ENCODE measurements at places on chromosomes 7 and 10. TPM values are rescaled to one million over a fixed set of nuclear protein-coding genes. Genes with fewer than 3 reads are reported as not detected.

- ATAC-seq: no peak
These were observed 97.9 kb downstream of the NKX6-2 start for GRCh38 chr10:132687893-132688579.

GRCh38 chr7:127239814-127240213, 12.9 kb downstream of the GRM8 start:
- no peak for ATAC-seq

DNA sequence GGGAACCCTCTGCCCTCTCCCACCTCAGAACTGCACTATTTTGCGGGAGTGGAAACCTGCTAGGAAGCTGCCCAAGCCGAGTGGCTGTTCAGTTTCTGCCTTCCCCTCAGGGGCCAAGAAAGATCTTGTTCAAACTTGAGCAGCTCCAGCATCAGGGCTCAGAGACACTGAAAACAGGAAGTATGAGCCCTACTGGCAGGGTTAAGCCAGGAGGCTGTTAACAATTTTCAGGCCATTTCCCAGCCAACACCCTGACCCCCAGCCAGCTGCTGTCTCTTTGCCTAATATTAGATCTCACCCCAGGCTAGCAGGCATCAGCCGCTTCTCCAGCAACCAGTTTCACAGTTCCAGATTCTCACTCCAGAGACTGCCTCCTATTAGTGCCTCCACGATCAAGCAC, 9.2 kb downstream of the PLAU start:
- ATAC-seq: peak; percentile 93

DNA sequence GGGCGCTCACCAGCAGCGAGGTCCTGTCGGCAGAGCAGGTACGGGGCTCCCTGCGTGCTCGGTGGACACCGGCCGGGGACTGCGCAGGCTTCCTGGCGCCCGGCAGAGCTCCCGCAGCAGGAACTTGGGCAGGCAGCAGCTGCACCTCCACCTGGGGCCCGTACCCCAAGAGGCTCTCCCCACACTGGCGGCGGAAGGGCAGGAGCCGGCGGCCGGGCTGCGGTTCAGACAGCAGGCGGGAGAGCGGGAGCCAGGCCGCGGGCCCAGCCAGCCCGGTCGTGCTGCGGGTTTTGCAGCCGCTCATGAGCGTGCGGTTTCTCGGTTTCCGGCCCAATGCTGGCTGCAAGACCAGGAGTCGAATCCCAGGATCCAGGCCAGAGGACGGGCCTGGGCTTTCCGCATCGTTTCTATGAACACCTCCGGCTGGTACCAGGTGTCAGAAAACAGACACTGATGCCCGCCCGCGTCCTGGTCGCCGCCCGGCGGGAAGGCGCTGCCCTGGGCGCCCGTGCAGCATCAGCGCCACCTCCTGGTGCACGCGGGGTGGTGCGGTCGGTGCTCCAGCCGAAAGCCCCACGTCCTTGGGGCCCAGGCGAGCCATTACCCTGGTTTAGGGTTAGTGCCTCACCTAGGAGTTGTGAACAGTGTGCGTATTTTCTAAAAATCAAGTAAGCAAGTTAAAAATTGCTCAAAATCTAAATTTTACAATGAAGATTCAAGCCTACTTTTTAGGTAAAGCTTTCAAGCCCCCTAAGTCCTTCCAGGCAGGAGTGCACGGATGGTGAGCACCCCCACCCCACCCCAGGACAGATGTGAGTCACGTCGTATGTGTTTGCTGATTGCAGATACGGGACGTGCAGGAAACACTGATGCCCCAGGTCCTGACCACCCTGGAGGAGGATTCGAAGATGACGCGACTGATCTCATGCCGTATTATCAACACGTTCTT, 47.4 kb upstream of the PRKAR1B start:
- peak; percentile 55 for ATAC-seq

GRCh38 chr7:31051598-31052486, at the start of gene ADCYAP1R1:
ADCYAP1R1 (plus strand) TSS chr7:31052308; CDS start chr7:31063265, 10,957 bp downstream.
- peak; percentile 83 for ATAC-seq

The SPDYE2 gene
- total RNA-seq: not detected

- no peak for ATAC-seq
These were observed 208.6 kb downstream of the ADAM12 start for GRCh38 chr10:126179637-126180036.

The ACSM6 gene
- 0.14 TPM for total RNA-seq

The CSTF2T gene
- total RNA-seq: 29.2 TPM

GRCh38 chr7:41656366-41656765, 46.5 kb downstream of the INHBA start:
- no peak for ATAC-seq

The ASZ1 gene
- not detected for total RNA-seq

The MTPN gene
- total RNA-seq: 97.3 TPM

- ATAC-seq: no peak
These were observed 120.3 kb downstream of the VIPR2 start for GRCh38 chr7:159024280-159024951.

The UCN3 gene
- total RNA-seq: not detected

DNA sequence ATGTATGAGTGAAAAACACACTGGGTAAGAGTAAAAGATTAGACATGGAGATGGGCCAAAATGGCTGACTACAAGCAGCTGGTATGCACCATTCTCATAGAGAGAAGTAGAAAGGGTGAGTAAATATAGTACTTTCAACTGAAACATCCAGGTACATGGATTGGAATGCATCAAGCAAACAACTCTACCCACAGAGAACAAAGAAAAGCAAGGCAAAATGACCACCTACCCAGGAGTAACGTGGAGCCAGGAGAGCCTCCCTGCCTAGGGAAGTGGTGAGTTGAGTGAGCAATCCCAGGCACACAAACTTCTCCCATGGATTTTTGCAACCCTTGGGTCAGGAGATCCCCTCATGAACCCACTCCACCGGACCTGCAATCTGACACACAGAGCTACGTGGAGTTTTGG, 212.8 kb downstream of the PTN start:
- no peak for ATAC-seq

The PTF1A gene
- 0.38 TPM for total RNA-seq

The PLAC9 gene
- 46.5 TPM for total RNA-seq

DNA sequence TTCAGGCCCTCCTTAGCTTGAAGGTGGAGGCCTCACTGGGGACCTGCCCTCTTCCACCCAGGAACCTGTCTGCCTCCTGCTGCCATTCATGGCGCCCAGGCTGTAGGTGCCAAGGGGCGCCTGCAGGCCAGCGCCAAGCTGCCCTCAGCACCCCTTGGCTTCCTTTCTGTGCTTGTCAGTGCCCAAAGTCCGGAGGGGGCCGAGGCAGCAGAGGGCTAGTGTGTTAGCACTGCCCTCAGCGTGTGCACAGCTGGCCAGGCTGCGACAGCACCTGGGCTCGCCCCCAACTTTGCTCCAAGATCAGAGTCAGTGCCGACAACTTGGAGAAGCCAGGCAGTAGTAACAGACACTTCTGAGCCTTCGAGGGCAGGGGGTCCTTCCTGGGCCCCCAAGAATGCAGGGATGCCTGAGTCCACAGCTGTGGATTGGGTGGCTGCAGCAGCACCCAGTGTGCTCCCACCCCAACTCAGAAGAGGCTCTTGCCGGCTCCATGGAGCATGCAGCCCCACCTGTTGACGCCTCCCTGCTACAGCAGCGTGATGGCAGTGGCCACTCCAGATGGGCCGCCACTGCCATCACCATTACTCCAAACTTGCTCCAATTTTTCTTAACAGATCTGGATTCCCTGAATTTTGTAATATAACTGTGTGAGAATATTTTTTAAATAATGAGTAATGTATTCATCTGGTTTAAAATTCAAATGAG, 41.7 kb downstream of the CACUL1 start:
- no peak for ATAC-seq

The LIPJ gene
- total RNA-seq: not detected

GRCh38 chr10:89037096-89037495, 46.5 kb downstream of the FAS start:
- ATAC-seq: no peak

The MRC1 gene
- total RNA-seq: 0.08 TPM

The SPDYE2B gene
- 0.25 TPM for total RNA-seq

DNA sequence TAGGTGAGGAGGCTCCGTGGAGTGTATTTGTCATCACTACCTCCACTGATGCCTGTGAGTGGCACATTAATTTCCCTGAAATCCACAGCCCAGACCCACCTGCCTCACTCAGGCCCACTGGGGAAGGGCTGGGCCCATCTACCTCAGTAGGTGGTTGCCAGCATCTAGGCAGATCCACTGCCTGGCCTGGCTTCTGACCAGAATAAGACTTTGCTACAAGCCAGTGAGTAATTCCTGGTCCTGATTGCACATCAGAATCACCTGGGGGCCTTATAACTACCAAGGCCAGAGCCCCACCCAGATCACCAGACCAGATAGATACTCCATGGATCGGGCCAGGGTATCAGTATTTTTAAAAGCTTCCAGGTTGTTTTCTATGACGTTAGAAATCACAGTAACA, 37.5 kb upstream of the PLEKHA1 start:
- no peak for ATAC-seq

The GIMAP2 gene
- total RNA-seq: 0.45 TPM

- no peak for ATAC-seq
These were observed 30.0 kb upstream of the PRKAR1B start for GRCh38 chr7:756928-757560.

- ATAC-seq: no peak
These were observed 90.5 kb downstream of the TWIST1 start for GRCh38 chr7:19026888-19027287.

DNA sequence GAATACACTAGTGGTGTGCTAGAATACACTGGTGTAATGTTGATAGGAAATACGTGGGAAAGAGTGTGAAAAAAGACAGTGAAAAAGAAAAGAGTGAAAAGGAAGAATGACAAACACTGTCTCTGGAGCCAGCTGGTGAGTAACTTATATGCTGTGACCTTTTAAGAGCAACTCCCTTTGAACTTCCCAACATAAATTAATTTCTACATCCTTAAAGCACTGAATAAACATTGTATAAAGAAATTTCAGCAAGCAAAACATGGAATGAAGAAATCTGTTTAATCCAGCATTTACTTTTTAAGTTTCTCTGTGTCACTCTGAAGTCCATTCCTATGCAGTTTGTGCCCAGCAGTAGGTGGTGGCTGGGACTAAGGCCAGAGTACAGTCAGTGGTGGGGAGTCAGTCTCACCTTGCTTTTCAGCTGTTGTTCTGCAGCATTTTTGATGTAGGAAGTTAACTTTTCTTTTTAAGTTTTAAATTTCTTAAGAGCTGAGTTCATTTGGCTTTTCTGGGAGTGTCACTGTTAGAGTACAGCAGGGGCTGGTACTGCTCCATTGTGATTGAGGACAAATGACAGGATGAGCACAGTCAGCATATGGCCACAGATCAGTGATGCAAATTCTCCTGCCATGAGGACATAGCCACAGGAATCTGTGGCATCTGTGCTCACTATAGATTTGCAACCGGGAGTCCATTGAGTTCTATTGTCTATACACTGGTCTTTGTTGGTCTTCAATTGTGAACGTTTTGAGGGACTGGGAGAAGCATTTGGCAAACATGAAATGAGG, 321.8 kb downstream of the ZNF248 start:
- no peak for ATAC-seq

DNA sequence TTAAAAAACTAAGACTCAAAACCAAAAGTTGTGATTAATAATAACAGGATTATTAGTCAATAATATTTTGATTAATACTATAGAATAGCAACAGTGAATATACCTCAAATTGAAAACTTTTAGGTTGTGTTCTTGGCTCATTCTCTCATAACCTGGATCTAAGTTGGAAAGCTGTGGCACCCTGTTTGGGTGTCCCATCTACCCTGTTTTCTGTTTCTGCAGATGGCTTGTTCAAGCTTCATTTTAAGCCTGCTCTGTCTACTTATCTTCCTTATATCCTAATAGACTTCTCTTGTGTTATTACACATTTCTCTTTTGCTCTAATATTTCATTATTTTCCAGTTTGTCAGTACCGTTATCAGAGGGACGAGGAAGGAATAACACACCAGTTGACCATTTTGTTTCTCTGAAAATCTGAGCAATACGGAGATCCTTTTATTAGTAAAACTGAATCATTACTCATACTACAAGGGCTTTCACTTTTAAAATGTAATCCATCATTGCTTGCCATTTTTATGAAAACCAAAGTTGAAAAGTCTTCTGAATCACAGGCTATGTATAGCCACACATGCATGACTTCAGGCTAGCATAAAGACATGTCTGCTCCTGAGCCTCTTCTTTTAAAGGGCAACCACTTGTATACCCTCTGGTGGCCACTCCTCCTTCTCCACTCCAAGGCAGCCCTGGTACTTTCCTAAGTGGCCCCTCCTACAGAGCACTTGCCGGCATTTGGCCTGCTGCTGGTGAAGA, 22.3 kb downstream of the COX15 start:
- ATAC-seq: no peak

DNA sequence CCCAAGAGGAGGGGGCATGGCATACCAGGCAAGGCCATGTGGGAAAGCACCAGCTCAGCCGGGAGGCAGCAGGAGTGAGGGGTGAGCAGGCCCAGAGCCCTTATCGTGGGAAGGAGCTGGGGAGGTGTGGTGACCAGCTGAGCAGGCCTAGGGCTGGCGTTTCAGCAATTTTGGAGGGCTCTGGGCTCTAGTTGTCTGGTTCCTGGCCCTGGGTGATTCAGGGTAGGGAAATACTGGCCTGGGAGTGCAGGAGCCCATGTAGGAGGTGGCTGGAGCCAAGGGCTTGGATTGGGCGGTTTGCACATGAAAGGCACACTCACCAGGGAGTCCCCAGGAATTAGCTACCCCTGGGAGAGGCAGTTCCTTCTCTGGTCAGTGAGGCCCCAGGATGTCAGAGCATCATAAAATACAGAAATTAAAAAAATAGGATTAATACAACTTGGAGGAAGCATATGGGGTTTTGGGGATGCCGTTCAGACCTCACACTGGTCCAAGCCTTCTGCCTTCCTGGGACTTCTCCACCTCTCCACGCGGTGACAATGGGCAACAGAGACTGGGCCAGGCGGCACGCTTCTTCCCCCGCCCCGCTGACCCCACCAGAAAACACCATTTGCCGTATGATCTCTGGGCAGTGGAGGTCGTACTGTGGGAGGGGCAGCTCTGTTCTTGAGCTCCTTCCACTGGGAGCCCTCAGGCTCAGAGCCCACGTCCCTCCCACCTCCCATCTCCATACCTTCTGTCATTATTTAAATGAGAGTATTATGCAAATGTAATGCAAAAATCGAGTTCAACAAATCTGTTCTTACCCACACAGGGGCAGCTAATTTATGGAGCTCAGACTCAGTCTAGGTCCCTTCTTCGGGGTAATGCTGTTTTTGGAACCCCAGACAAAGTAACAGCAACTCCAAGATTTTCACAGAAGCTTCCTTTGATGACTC, 133.0 kb upstream of the FAM20C start:
- peak; percentile 52 for ATAC-seq

DNA sequence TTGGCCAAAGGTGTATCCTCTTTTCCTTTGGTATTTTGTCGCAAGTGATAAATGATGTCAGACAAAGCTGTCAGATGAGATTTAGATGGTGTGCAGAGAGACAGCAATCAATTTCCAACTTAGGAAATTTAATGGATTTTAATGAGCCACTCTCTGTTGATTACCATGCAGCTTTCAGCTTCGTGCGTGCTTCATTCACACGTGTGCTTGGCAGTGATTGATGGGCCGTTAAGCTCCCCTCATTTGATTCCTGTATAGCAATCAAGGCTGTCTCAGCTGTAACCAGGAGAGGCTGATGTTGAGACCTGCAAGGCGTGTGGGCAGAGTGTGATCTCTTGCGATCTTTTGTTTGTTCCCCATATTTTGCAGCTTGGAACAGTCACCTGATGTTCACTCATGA, 439.6 kb downstream of the CALN1 start:
- ATAC-seq: peak; percentile 69

- no peak for ATAC-seq
These were observed 41.9 kb downstream of the C10orf120 start for GRCh38 chr10:122657729-122658128.
